Fibroblast of skin of left quadriceps (primary cell): ENCODE measurements at places on chromosomes 2 and 18.

GRCh38 chr2:235990344-235990743, 177.8 kb downstream of the GBX2 start:
- no peak for DNase-seq

- no peak for DNase-seq
These were observed 145.1 kb downstream of the PIEZO2 start for GRCh38 chr18:11004294-11004693.

GRCh38 chr2:129763966-129764365, 215.5 kb upstream of the RAB6C start:
- DNase-seq: no peak

GRCh38 chr2:3179208-3179607, 198.4 kb downstream of the EIPR1 start:
- DNase-seq: no peak

GRCh38 chr2:38174646-38175423, 98.9 kb upstream of the CYP1B1 start:
- peak; percentile 98 for DNase-seq
